ENCODE measurements at places on chromosomes 1 and 21.

- DNase-seq = no peak
These were observed 3.4 kb upstream of the AGO3 start for GRCh38 chr1:35927472-35927871.

GRCh38 chr1:159704481-159704880 is 9.9 kb downstream of the CRP start:
- no peak for DNase-seq

GRCh38 chr1:61050541-61051442 is 31.6 kb upstream of the NFIA start:
- DNase-seq = peak; percentile 39

- DNase-seq = no peak
These were observed 46.3 kb upstream of the CFAP298 start for GRCh38 chr21:32658524-32658923.

GRCh38 chr1:43549921-43550597 is 19.4 kb downstream of the PTPRF start:
- peak; percentile 98 for DNase-seq

GRCh38 chr1:19495000-19495656 is 9.8 kb upstream of the CAPZB start:
- no peak for DNase-seq

- DNase-seq = no peak
These were observed 131.3 kb downstream of the RGS7 start for GRCh38 chr1:241225741-241226140.

DNA sequence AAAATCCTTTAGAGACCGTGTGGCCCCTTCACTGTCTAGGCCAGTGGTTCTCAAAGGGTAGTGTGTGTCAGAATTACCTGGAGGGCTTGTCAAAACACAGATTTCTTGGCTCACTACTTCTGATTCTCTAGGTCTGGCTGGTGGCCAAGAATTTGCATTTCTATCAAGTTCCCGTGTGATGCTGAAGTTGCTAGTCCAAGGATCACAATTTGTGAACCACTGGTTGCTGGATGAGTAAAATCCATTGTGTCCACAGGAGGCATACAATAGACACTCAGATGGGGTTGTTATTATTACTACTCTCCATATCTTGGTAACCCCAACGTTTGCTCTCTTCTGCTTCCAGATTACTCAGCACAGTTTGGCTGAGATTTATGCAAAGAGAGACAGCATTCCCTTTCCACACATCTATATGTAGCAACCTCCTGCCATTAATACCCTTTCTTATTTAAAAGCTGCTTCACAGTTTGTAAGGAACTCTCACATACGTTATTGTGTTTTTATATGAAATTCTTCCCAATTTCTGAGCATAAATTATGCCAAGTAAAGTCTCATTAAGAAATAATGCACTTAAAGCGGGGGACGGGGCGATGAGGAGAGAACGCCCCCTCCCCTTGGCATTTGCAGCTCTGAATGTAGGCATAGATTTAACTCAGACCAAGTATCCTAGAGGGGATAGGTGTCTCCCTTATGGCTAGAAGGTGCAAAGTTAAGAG is 720 bp upstream of the TMCC2 start:
- DNase-seq = no peak

- DNase-seq = no peak
These were observed 6.2 kb downstream of the ILDR2 start for GRCh38 chr1:166969074-166969677.

DNA sequence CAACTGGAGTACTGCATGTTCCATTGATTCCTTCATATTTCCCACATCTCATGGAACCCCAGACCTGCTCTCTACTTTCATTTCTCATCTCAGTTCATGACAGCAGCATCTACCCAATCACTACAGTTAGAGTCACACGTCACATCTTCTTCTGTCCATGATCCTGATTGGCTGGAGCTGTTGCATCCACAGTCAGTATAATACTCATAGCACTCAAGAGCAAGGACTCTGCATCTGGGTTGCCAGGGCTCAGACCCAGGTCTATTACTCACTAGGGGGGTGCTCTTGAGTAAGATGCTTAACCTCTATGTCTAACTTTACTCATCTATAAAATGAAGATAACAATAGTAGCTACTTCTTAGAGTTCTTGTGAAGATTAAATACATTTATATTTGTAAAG is 4.4 kb upstream of the XPR1 start:
- no peak for DNase-seq

DNA sequence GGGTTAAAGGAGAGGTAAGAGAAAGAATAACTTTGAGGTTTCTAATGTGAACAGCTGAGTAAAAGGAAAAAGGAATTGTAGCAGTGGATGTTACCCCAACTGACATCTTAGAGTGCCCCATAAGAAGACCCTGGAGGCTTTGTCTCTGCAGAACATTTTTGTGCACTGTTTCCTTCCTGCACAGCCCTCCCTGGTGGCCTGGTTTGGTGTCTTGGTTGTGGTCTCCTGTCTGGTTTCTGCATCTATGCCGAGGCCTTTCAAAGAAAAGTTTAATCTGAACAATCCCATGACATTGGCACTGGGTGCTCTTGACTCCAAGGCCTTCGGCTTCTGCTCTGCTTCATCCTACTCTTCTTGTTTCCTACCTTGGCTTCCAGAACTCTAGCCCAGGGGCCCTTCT is 57.8 kb downstream of the RHOU start:
- DNase-seq = no peak

DNA sequence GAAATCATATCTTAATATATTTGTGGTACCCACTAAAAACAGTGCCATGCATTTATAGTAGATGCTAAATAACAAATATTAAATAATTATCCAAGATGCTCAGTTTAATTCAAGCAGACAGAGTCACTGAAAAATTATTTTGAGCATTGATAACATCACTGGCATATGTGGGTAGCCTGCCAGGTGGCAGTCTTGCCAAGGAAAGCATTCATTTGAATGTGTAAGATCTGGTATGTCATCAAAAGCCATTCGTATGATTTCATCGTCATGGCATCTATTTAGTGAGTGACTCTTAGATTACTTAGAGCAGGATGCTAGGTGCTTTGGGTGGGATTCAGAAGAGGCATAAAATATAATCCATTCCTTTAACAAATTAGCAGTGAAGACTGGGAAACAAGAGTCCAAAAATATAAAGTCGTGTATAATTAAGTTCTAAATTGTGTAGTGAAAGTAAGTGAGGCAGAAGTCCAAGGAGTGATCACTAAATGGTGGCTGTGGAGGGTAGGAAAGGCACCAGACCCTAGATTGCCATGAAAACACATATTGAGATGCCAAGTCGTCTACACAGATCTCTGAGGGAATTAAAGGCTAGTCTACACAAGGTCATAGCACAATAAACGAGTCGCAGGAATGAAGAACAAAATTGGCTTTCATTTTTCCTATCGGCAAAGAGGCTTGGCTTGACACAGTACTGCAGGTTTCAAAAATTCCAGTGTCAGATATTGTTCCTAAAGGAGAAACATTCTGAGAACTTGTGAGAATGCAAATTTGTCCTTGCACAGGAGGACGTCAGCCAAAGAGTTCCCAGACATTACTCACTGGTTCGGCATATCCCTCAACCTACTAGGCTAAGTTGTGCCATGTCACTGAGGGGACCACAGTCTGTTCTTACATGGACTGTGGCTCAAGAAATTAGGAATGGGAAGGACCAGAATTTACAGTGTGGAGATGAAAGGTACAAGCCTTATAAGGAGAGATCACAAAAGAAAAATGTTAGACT is 130.8 kb downstream of the LYPLAL1 start:
- no peak for DNase-seq

DNA sequence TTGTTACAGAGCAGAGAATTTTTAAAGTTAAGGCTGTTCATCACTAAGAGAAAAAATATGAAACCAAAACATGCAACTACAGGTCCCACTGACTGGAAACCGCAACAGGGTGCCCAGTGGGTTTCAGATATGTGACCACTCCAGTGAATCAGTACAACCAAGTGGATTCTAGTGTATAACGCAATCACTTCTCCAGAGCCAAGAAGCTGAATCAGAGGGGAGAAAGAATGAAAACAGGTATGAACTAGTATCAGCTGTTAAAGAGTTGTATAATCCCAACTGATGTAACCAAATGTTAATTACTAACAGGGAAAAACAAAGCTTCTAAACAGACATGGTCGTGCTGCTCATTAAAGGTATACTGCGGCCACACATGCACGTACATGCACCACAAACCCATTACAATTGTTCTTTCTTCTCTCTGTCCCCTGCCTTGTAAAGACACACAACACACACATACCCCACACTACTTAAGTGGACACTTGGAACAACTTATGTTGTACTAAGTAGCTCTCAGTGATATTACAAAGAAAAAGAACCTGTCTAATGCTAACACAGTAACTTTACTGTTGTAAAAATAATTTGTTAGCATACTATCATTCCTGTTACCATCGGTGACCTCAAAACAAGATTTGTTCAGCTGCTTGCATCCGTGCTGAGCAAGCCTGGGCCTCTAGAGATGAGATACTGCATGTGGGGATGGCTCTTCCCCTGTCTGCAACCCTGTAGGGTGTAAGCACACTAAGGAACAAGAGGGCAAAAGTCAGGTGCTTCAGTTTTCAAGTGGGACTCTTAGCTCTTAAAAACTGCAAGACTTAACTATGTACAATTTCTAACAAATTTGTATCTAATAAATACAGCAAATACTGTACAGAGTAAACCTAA is 74.2 kb downstream of the PTPN14 start:
- DNase-seq = no peak

DNA sequence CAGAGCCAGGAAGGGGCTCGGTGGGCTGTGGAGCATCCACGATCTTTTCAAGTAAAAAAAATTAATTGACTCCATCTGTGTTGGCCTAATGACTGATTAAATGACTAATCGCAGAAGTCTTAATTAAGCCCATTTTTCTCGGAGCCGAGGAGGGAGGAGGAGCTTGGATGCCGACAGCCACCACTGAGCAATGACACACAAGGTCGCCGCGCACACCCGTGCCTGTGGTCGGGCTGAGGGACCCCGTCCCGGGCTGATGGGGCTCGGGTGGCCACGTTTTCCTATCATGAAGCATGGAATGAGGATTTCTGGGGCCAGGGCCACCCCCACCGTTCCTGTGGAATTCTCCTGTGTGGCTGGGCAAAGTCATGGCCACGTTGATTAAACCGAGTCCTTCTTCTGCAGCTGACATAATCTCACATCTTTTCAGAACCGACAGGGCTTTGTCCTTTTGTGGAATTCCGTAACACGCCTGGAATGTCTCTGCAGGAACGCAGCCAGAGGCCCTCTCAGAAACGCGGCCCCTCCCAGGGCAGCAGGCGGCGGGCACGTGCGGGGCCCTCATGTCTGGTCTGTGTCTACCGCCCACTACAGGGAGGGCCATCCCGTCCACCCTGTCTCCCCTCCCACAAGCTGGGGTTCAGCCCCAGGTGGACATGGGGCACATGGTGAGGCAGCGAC is 60.7 kb downstream of the MORN1 start:
- DNase-seq = peak; percentile 62

- no peak for DNase-seq
These were observed 18.1 kb downstream of the KNCN start for GRCh38 chr1:46533179-46533864.

- DNase-seq = no peak
These were observed 66.6 kb downstream of the MTR start for GRCh38 chr1:236861560-236862218.

Measured in ELF-1 (cell line).